CD4-positive, alpha-beta T cell treated with Interleukin-12 subunit alpha and Interleukin-12 subunit beta, for 1 hour (primary cell): ENCODE measurements at places on chromosomes 3 and 15.

DNA sequence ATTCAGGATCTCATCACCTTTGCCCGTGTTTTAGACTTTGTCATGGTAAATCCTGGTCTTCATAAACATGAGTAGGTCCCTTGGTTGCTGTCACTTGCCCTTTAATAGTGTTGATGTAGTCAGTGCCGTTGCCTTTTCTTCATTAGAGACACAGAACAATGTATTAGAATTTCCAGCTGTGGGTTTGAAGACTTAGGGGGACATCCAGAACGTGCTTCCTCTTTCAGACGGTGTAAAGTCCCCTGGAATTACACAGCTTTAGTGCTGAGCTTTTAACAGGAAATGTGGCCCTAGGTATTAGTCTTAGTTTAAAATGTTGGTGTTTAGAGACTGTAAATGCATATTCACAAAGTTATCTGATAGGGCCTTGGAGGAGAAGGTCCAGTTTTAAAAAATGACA is 8.8 kb upstream of the LRCH3 start:
- no peak for DNase-seq

DNA sequence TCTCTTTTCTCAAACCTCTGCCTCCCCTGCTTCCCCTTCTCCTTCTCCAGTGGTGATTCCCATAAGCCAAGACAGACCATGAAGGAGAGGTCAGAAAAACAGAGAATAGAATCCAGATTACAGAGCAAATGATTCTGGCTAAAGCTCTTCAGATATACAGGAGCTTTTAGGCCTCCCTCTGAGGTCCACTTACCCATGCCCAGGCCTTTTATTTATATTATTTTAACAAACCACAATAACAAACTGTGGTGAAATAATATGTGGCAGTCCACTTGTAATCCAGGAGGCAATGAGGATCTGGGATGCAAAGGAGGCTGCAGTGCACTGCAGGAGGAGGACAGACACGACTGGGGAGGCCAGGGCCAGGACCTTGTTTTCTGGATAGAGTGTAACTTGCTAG is 104.1 kb downstream of the STAC start:
- no peak for DNase-seq

DNA sequence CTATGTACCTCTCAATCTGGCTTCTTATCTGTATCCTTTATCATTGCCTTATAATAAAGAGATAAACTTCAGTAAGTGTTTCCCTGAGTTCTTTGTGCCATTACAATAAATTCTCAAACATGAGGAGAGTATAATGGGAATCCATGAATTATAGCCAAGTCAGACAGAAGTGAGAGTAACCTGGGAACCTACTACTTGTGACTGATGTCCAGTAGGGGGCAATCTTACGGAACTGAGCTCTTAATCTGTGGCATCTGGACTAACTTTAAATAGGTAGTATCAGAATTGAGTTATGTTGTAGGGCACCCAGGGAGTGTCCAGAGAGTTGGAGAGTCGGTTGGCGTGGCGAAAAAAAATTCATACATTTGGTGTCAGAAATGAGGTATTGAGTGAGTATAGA is 542.6 kb downstream of the ZBBX start:
- DNase-seq = no peak

DNA sequence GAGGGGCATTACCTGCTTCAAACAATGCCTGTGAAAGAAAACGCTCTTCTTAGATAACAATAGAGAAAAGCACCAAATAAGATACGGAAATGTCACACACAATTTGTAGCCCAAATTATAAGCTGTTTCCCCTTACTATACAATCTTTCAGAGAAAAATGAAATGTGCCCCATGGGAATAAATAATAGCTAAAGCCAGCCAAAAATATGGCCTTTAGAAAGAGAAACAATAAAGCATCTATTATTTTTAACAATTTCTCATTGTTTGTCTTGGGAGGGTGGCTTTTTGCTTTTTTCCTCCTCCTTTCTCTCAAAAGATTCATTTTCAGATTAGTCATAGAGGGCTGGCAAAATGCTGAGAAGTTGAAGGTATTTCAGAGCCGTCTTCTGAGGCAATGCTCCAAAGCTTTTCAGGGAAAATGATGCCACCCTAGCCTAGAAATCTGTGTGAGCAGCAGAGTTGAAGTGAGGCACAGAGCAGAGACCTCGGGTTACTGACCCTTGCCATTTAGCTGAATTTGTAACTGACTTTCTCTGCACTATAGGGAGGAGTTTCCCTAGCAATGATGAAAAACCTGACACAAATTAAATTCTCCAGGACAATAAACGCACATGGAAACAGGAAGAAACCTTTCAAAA is 86.3 kb upstream of the PRICKLE2 start:
- no peak for DNase-seq

DNA sequence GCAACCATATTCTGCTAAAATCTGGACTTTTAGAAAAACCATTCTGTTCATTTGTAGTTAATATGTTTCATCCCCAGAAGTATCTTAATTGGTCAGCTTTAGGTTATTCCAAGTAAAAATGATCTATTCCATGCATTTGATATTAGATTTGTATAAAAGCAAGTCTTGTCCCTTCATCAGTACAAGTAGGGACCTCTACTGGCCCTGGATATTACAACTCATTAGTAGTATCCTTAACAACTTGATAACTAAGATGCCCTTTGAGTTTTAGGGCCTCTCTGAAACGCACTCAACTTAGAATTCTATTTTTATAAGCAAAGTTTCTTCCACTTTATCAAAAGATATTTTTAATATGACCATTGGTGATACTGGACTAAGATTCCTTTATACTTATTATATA is 25.3 kb upstream of the SELENOT start:
- no peak for DNase-seq

DNA sequence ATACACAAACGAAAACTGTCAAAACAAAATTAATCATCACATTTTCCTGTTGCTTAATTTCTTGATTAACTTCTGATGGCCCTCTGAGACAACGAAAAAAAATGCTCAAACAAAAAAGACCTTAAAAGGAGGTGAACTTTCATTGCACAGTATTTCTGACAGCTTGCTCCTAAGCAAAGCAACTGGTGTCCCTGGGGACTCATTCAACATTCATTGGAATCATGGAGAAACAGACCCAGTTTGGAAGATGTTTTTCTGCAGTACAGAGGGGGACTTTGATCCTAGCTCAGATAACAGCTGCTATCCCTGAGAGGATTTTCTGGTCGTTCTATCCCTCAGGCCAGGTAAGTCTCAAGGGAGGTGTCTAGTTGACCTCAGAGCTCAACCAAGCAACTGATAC is 378.7 kb upstream of the ATP11B start:
- no peak for DNase-seq

DNA sequence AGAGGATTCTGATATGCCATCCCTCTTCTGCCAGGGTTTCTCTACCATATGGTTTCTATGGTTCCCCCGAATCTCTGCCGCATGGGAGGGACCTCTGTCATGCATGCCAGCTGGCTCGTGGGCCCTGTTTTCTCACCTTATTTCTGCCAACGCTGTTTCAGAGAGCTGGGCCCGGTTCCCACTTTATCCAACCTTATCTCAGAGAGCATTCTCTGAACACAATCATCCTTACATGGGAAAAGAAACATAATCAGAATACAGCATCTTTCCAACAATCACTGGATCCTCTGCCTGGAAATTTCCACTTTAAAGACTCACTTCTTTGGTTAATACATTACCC is 234.5 kb upstream of the ZBTB20 start:
- no peak for DNase-seq

GRCh38 chr3:188635258-188636042 is 481.5 kb downstream of the LPP start:
- no peak for DNase-seq

- DNase-seq = no peak
These were observed 45.3 kb downstream of the SEMA6D start for GRCh38 chr15:47762621-47763020.

DNA sequence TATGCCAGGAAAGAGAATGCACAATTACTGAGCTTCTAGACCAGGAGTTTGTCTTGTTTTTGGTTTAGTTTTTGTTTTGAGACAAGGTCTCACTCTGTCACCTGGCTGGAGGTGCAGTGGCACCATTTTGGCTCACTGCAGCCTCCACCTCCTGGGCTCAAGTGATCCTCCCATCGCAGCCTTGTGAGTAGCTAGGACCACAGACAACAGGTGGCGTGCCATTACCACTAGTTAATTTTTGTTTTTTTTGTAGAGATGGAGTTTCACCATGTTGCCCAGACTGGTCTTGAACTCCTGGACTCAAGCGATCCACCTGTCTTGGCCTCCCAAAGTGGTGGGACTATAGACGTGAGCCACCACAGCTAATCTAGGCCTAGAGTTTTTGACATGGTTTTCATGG is 104.4 kb upstream of the CCDC54 start:
- DNase-seq = no peak
